ENCODE measurements at places on chromosomes 6 and 20.
A peak's percentile ranks its signal among the peaks of the same experiment; 100 is the strongest.

DNA sequence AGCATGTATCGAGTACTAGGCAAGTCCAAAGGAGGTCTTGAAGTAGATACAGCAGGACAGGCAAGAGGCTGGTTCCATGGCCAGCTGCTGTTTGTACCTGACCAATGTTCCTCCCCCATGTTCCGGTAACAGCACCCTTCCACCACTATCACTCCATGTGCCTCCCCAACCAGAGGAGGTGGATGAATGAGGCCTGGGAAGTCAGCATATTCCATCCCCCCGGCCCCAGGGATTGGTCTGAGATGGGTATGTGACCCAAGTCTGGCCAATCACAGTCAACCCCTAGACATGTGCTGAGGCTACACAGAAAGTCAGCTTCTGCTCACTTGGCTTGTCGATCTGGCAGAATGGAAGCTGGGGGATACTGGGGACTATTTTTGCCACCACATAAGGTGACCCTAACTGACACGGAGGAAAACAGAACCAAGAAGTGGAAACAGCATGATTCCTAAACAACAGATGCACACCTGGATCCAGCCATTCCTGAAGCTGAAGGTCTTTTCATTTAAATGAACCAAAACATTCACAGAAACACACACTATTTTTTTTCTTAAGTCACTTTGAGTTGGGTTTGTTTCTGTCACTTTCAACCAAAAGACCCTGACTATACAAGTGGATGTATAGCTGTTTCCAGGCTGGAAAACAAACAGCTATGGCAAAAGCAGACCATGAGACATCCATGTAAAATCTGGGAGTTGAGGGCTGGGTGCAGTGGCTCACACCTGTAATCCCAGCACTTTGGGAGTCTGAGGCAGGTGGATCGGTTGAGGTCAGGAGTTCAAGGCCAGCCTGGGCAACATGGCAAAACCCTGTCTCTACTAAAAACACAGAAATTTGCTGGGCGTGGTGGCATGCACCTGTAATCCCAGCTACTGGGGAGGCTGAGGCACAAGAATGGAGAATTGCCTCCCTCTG, 70.4 kb upstream of the PTPN1 start:
- no peak for DNase-seq

- DNase-seq = no peak
Observed at GRCh38 chr6:15842727-15843117, 179.9 kb upstream of the DTNBP1 start.

GRCh38 chr6:90187437-90188121, 109.1 kb downstream of the BACH2 start:
- DNase-seq = no peak

DNA sequence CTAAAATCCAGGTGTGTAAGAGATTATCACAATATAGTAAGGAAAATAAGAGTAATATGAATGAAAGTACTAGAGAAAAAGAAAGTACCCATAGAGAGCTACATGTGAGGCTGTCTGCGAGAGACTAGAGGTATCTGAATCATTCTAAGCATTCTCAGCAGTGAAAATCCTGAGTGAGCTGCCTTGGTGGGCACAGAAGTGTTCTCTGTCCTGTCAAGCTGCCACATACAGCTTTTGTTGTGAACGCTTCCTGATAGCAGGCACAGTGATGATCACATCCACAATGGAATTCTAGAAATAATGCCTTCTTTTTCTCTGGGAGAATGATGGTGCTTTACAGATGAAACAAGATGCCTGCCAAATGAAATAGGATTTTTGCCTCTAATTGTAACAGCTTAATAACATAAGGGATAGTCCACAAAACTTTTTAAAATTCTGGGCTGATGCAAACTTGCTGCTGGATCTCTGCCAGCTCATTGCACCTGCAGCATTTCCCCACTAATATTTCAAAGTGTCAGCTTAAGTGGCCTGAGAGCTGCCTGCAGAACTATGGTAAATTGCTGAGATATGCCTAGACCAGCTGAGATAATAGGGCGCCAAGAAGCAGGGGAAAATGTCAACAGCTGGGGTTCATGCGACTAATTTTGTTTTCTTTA, 620.5 kb downstream of the DOK5 start:
- no peak for DNase-seq

GRCh38 chr20:10604865-10605440, 68.8 kb downstream of the JAG1 start:
- DNase-seq = no peak

- DNase-seq = no peak
Observed at GRCh38 chr6:119076173-119076572, 2.3 kb downstream of the FAM184A start.

DNA sequence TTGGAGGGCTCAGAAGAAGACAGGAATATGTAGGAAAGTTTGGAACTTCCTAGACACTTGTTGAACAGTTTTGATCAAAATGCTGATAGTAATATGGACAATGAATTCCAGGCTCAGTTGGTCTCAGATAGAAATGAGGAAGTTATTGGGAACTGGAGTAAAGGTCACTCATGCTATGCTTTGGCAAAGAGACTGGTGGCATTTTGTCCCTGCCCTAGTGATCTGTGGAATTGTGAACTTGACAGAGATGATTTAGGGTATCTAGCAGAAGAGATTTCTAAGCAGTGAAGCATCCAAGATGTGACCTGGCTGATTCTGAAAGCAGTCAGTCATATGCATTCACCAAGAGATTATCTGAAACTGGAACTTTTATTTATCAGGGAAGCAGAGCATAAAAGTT, 45.1 kb downstream of the FRK start:
- DNase-seq = no peak

DNA sequence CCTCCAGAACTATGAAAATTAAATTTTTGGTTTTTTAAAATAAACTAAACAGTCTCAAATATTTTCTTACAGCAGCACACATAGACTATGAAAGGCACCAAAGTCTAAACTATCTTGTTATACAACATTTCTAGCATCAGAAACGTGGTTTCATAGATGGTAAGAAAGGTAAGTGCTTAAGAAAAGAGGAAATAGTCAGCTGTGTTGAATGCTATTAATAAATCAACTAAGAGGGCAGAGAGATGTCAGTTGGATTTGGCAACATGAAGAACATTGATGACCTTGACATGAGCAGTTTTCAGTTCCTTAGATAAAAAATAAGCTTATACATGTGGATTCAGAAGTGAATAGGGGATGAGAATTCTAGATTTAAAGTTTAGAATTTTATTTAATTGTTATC, 113.6 kb downstream of the RFX6 start:
- DNase-seq = no peak

DNA sequence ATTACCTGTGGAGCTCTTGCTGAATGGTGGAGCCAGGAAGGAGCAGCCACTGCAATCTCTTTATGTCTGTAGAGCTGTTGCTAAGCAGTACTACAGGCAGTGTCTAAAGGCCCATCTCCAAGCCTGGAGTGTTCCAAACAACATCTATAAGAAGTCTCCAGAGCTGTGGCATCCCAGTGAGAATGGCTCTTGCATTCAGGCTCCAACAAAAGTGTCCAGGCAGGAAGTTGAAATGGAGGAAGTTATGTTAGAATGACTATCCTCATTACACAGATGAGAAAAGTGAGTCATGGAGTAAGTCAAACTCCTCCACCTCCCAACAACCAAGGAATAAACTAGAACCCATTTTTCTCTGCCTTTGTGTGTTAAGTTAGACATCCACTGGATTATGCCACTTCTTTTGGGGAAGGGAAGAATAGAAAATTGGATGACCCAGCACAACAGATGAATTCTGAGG, 288.5 kb upstream of the STXBP5 start:
- no peak for DNase-seq

DNA sequence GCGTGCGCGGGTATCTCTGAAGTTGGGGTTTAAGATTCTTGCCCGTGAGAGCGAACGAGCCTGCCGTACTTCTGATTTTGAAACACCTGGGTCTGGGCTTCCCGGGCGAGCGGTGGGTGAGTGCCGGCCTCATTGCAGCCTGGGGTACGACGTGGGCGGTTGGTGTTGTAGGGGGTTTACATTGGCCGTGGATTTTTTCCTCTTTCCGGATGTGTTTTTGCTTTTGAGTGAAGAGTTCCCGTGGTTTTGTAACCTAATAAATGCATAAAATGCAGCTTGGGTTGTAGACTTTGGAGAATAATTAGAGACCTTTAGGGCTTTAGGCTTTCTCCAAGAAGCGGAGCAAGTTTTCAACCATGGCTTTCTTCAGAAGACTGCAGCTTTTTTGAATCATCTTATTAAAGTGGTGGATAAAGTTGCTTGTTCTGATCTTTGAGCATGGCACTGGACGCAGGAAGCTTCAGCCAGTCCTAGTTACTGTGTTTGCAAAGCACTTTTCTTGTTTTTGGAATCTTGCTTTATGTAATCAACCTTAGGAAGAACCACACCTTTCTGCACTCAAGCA, 314 bp downstream of the FARS2 start:
- no peak for DNase-seq

- DNase-seq = peak; percentile 27
Observed at GRCh38 chr6:168123165-168123911, 44.3 kb upstream of the FRMD1 start.

GRCh38 chr6:1560281-1561058, 49.2 kb upstream of the FOXC1 start:
- no peak for DNase-seq

DNA sequence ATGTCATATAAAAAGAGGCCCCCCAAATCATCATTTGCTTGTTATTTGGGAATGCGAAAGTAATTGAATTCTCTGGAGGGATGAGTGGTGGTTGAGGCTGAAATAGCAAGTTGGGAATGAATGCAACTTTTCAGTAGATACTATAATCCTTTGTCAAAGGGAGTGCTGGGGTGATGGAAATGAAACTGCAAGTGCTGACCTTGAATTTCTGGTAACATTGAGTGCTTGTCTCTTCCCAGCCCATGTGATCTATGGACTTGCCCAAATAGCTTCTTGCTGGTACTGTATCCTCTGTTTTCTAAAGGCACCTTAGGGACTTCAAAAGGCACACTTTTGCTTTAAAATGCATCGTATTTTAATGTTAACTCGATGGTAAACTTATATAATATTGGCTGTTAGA, 14.8 kb downstream of the PAQR8 start:
- DNase-seq = no peak

DNA sequence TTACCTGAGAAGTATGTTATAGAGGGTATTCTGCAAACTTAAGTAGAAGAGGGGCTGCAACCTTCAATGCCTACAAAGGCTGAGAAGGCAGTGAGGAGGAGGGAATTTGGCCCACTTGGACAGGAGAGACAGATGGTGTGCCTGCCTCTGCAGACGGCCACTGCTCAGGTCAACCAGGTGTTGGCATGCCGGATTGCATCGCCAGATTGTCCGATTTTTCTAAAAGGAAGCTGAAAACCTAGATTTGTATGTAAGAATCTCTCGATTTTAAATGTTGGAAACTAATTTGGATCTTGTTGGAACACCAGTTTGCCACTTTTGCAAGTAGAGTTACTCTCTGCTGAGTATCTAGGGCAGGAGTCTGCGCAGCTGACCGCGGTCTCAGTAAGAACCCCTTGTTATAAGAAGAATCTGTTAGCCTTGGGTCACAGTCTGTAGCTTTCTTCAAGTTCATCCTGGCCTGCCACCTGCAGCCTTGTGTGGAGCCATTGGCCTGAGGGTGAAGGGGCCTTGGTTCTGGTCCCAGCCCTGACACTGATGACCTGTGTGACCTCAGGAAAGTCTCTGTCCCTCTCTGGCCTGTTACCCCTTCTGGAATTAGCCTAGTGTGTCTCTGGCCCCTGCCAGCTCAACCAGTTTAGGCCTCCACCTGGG, 54.4 kb downstream of the TGM2 start:
- no peak for DNase-seq

GRCh38 chr20:768426-768978, at the start of gene SLC52A3:
Gene SLC52A3, minus strand, starts transcription at chr20:768500. Its CDS starts 2,726 bp downstream, at chr20:765774.
- no peak for DNase-seq
